ENCODE measurements at places on chromosomes 7 and 10.

DNA sequence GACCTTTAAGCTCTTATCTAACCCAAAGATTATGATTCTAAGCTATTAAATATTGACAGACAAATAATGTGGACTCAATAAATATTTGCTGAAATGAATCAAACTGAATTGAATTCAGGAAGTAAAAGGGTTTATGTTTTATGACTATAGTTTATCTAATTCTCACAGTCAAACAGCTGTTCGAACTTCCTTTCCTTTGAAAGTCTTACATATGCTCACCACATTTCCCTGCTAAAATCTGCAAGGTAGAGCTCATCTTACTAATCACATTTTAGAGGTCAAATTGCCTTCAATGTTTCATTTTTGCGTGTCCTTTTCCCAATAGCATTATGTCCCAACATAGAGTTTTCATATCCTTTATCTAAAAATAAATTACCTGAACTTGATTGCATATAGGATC is 154.9 kb upstream of the PPP1R3A start:
- no peak for DNase-seq

GRCh38 chr7:95883217-95883616 is 110.9 kb downstream of the DYNC1I1 start:
- no peak for DNase-seq

GRCh38 chr7:101133621-101134398 is 6.9 kb downstream of the SERPINE1 start:
- DNase-seq, result no peak

DNA sequence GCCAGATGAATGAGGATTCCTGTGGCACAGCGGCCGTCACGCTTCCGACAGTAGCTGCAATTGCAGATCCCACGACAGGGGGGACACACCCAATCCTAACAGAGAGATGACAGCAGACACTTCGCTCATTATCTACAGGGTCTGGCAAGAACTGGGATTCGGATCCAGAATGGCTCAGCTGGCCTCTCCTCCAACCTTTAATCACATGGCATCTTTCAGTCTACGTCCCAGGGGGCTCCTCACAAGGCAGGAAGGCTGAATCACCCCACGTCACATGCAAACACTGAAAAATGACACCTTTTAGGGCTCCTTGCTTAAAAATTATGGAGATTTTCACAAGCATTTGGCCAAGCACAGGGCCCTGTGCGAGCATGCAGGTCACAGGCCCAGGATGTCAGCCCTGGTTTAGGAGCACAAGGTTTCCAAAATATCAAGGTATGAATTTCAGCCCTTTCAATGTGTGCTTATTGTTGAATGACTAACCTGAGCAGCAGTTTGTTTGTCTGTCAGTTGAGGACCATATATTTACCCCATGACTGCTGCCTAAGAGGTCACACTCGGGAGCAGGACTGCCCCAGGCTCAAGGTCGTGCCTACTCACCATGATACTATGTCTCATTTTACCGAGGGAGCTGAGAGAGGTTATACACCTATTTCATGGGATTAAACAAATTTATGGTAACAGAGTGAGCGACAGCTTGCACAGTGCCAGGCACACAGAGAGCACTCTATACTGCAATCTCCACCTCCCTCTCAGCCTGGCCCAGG is 42.5 kb downstream of the CDCA7L start:
- DNase-seq, result no peak

- peak; percentile 35 for DNase-seq
Measured at GRCh38 chr7:137798073-137798763, 48.6 kb downstream of the DGKI start.

DNA sequence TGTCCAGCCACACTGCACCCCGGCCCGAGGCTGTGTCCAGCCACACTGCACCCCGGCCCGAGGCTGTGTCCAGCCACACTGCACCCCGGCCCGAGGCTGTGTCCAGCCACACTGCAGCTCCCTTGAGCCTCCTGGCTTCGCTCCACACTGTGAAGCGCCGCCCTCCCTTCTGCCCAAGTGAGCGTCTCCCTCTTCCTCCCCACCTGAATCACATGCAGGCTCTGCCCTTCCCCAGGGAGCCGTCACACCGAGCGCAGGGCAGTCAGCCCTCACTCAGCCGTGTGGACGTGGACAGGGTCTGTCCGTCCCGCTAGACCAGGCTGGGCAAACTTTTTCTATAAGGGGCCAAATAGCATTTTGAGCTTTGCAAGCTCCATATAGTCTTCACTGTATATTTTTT is 27.6 kb downstream of the CFAP46 start:
- DNase-seq, result no peak

- no peak for DNase-seq
Measured at GRCh38 chr7:82841828-82842227, 320.9 kb downstream of the PCLO start.

- DNase-seq, result no peak
Measured at GRCh38 chr10:112232670-112233069, 49.1 kb upstream of the GPAM start.

GRCh38 chr10:22464966-22465629 is 119.8 kb downstream of the SPAG6 start:
- no peak for DNase-seq

GRCh38 chr7:152108359-152108758 is 82.9 kb downstream of the GALNT11 start:
- no peak for DNase-seq

GRCh38 chr7:149799397-149800168 is 26.2 kb upstream of the ZNF467 start:
- peak; percentile 83 for DNase-seq

- no peak for DNase-seq
Measured at GRCh38 chr10:1631282-1631681, 106.0 kb downstream of the ADARB2 start.

DNA sequence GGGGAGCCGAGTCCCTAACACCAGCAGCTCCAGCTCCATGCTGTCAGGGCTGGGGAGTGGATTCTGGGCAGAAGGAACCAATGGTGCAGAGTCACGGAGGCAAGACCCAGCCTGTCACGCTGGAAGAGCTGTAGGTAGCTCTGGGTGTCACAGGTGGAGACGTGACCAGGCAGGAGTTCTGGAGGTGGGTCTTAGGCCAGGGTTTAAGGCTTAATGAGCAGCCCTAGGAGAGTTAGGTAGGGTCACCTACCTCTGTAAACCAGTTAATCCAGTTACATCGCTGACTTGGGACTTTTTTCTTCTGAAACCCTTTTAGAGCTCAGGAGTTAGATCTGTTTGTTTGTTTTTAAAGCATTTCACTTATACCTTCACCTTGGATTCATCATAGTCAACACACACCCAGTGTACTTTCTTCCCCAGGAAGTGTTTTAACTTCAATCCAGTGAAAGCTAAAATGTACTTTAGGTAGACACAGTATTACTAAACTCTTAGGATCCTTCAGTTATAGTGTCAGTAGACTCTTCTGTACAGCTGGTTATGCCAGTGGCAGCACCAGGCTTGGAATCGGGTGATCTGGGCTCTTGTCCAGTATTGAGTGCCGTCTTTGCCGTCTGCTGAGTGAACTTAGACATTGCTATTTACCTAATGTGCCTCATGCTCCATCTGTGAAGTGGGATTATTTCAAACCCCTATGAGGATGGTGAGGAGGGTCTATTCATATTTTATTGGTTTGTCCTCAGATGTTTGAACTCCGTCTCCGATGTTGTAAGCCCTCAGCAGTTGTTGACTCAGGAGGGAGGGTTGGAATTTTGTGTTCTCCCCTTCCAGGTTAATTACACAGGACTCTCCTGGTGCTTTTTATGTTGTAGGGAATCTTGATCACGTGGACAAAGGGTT is 31.0 kb downstream of the TACR2 start:
- no peak for DNase-seq

DNA sequence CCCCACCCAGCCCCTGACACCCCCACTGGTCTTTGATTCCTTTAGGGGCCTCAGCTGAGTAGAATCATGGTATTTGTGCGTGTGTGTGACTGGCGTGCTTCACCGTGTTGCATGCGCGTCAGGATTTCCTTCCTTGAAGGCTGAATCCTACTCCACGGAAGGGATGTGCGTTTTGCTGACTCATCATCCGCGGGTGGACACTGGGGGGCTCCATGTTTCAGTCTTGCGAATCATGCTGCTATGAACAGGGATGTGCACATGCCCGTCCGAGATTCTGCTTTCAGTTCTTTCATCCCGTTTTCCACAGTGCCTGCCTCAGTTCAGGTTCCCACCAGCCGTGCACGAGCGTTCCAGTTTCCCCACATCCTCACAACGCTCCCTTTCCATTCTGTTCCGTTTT is 20.9 kb upstream of the JAKMIP3 start:
- DNase-seq, result no peak

- no peak for DNase-seq
Measured at GRCh38 chr7:26700386-26700785, 164.0 kb downstream of the SKAP2 start.

- DNase-seq, result no peak
Measured at GRCh38 chr7:23065974-23066373, 39.6 kb upstream of the KLHL7 start.

DNA sequence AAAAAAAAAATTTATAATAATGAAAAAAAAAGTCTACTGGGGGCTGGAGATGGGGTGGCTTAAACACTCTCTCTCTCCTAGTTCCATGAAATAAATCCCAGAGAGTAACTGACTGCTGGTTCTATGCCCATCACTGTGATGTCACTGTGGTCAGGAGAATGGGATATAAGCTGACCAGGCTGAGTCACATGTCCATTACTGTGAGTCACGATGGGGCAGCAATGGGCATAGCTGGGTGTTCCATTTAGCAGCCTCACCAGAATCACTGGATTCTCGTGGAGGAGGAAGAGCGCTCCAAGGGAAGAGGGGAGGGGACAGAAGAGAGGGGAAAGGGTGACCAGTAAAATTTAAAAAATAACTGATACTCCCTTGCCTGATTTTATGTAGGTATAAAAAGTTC is 37.1 kb downstream of the MASTL start:
- DNase-seq, result no peak

GRCh38 chr7:147861058-147861716 is 729.4 kb upstream of the C7orf33 start:
- no peak for DNase-seq

GRCh38 chr7:158849768-158850544 is 6.4 kb upstream of the DYNC2I1 start:
- DNase-seq, result no peak

- DNase-seq, result no peak
Measured at GRCh38 chr7:131544021-131544420, 12.4 kb downstream of the PODXL start.

- no peak for DNase-seq
Measured at GRCh38 chr7:30648744-30649540, 33.3 kb downstream of the CRHR2 start.

DNA sequence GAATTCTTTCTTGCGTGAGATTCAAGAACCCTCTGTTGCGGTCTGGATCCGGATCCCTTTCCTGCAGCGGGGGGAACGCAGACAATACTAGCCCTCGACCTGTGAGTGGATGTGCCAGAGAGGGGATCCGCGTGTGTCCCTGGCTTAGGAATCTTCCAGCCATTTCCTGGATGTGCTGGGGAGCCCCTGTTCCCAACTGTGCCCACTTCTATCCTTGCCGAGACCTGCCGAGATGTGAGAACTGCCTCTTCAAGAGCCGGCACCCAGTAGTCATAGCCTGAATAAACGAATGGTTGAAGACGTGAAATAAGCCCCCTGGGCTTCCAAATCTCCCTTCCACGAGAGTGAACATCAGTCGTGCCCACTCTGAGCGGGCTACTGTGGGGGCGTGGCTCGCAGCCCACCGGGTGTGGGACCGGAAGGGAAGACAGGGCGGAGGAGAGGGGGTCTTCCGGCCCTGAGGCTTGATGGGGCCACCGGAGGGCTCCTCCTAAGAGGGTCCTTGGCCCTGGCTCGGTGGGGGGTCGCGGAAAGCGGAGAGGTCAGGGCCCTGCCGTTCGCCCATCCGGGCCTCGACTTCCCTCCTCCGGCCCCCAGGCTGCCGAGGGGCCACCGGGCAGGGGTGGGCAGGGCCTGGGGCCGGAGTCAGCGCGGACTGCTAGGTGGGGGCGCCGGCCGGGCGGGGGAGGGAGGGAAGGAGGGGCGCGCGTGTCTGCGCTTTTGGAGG is 1.3 kb upstream of the CCDC136 start:
- DNase-seq, result no peak

All from GM13976 (cell line).